Stimulated activated CD4-positive, alpha-beta T cell treated with anti-CD3 and anti-CD28 coated beads, Interleukin-1b, Interleukin-23, amount 100 ng/mL, for 4 hours (primary cell): ENCODE measurements at places on chromosomes 2 and 18.

DNA sequence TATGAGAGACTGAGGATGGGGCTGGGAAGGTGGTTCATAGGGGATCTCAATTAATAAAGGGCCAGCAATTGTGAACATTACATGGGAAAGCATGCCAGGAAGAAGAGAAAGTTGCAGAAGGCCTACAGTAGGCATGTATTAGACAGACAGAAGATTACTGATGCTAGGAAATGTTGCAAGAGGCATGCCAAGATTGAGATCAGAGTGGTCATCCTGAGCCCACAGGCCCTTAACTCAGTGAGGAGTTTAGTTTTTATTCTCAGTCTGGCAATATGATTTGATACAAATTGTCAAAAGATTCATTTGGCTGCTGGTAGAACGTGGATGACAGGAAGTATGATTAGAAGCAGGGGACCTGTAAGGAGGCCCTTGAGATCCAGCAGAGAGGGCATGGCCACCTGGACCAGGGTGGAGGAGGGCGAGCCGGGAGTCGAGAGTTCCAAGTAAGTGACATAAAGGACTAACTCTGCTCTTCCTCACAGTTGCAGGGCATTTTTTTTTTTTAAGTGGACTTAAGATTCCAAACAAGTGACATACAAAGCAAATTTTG is 54.9 kb downstream of the EPHA4 start:
- DNase-seq, result no peak

- no peak for DNase-seq
These were observed 18.7 kb upstream of the MAP4K3 start for GRCh38 chr2:39455826-39456225.

GRCh38 chr2:144333143-144333555 is 186.8 kb downstream of the ZEB2 start:
- DNase-seq, result no peak

- DNase-seq, result no peak
These were observed 77.5 kb downstream of the CLHC1 start for GRCh38 chr2:55154525-55155030.

DNA sequence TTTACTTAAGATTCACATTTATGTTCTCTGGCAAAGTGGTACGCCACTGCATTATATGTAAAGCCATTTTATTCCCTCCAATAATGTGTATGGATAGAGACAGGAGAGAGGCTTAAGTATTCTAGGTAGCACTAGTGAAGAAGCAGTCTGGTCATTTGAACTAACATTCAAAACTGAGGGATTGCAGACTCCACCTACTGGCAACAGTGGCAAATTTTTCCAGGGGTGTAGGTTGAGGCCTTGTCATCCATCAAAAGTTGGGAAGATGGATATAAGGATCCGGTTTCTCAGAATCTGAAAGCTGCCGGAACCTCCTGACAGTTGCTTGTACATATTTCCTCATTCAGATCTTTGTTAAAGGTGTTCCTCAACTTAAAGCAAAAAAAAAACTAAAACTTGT is 465.5 kb upstream of the FSHR start:
- no peak for DNase-seq

GRCh38 chr2:46067501-46068305 is 229.5 kb upstream of the EPAS1 start:
- DNase-seq, result no peak

DNA sequence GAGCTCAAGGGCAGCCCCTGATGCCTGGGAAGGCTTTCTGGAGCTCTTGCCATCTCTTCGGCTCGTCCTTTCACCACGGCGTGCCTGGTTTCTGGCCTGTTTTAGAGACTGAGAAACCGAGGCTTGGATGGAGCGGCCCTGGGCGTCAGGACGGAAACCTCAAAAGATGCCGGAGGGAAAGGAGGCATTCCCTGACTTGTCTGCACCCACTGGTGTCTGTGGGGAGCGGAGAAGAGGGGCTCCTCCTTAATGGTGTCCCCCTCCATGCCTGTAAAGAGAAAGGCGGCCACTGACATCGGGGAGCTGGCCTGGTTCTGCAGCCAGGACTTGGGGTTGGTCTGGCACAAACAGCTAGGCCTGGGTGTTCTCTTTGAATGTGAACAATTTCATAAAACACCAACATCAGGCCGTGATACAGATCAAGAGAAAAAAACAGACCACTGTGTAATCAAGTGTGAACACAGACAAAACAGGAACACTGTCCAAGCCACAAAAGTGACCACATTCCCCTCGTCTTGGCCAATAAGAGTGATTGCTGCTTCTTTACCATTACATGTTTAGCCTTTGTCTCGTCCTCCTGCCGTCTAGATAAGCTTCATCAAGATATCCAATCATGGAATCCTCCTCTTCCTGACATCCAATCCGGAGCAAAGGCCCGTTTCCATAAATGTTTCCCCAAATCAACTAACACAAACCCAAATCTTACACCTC is 633 bp upstream of the ILKAP start:
- DNase-seq, result no peak

DNA sequence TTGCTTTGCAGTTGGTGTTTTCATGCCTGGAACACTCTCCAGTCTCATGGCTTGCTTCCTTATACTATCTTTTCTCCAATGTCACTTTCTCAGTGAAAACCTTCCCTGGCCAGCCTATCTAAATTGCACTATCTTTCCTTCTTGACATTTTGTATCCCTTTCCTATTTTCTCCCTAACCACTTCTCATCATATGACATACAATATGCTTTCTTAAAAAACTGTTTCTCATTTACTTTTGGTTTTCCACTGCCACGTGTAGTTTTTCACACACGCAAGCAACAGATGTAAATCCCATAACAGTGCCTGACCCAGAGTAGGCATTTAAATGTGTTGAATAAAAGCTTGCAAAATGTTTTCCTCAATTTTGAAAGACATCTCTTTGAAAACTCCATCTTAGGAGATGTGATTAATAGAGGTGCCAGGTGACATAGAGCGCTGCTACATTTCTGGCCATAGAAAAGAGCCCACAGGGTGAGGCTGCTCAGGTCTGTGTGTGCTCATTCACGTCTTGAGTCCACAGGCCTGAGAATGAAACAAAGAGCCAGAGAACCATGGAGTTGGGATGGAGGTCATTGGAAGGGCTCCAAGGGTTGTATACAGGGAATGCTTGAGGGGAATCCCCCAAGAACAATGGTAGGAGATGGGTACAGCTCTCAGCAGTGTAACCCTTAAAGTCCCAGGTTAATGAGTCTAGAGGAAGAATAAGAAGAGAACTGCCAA is 12.7 kb downstream of the ZNF24 start:
- DNase-seq, result no peak

DNA sequence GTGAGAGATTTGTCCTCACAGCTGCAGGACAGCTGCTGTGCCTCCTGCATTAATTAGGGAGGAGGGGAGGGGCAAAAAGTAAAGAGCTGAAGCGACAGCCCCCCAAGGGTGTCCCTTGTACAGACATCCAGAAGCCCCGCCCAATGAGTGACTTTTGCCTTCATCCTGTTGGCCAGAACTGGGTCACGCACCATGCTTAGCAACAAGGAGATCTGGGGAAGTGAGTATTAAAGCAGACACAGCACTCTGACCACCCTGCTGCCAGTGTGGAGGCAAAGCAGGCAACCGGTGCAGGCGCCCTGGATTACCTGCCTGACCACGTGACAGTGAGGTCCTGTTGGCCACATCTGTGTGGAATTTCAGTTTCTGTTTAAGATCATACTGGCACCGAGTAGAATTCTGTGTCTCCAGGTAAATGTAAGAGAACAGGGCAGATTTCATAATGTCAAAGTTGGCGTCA is 21.5 kb upstream of the BIN1 start:
- no peak for DNase-seq

DNA sequence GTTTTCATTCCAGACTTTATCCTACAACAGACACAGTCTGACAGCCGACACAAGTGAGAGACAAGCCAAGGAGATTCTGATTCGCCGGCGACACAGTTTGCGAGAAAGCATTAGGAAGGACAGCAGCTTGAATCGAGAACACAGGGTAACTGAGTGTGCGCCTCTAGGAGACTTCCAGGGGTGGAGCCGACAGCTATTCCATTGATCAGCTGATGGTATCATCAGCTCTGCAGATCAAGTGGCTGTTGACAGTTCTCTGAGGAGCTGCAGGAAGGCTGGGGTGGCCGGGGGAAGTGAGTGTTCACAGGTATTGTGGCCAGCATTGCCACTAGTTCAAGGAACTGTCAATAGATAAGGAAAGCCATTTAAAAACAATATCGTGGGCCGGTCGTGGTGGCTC is 57.3 kb upstream of the TMEM182 start:
- DNase-seq, result no peak

- no peak for DNase-seq
These were observed 5.4 kb downstream of the SNORC start for GRCh38 chr2:232875256-232876121.

- no peak for DNase-seq
These were observed 205.5 kb downstream of the ZNF521 start for GRCh38 chr18:25146512-25146910.
